Stimulated activated CD4-positive, alpha-beta T cell treated with anti-CD3 and anti-CD28 coated beads, Interleukin-1b, Interleukin-23, amount 100 ng/mL, for 24 hours (primary cell): ENCODE measurements at places on chromosomes 6 and 20.

DNA sequence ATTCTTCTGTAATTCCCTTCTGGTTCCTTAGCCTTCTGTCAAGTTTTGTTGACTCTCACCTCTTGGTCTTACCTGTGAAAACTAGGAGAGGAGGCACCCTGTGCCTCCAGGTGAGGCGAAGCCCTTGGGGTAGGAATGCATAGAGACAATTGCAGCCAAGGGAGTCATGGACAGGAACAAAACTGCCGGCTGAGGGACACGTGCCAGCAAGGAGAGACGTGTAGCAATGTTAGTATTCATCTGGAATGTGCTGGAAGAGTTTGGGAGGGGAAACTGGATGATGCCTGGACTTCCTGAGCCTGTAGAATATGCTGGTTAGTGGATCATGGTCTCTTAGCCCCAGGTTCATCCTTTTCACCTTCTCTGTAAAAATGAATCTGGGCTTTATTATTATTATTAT is 3.9 kb upstream of the TIAM2 start:
- DNase-seq = no peak

GRCh38 chr6:155054491-155055250 is 59.6 kb downstream of the TIAM2 start:
- DNase-seq = no peak

DNA sequence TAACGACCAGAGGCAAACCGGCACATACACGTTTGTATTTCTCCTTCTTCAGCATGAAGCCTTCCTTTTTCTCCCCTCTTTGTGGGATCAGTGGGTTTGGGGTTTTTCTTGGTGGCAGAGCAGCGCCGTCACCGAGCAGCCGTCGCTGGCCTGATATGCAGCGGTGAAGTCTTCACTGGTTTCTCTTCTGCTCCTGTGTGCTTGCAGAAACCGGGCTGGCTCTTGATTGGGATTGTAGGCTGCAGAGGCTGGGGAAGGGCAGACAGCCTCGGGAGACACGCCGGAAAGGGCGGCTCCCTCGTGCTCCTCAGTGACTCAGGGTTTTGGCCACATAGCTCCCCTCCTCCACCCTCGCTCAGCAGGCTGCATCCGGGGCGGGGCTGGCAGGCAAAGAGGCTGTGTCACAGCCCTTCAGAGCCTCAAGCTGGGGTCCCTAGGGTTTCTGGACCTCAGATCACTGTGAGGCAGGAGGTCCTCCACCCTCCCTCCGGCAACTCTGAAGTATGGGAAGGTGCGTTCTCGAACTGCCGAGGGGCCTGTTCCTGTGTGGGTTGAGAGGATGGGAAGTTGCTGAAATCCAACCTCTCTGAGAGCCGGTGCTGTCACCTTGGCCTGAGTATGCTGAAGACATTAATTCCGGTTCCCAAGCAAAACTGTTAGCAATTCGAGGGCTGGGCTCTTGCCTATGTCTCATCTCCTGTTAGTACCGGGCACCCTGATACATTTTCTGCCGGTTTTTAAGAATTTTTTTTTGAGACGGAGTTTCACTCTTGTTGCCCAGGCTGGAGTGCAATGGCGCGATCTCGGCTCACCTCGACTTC is 24.2 kb downstream of the NQO2 start:
- peak; percentile 64 for DNase-seq

GRCh38 chr20:60352596-60352995 is 394.4 kb downstream of the CDH26 start:
- no peak for DNase-seq

- peak; percentile 81 for DNase-seq
Measured at GRCh38 chr6:37516076-37516919, 16.6 kb upstream of the CCDC167 start.

- no peak for DNase-seq
Measured at GRCh38 chr6:121791396-121792315, 356.2 kb downstream of the GJA1 start.

DNA sequence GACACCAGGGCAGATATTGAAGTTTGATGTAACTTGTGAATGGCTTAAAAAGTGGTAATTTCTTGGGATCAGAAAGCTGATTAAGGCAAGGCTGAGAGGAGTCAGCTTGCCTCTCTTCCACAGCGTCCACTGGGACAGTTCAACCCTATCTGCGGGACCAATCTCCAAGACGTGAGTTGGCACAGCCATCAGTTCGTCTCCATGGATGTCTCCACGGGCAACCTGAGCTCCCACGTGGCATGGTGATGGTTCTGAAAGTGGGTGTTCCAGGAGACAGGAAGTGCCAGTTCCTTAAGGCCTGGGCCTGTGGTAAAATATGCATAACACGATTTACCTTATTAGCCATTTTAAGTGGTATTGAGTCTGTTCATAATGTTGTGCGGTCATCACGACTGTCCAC is 67.9 kb upstream of the BHLHE23 start:
- DNase-seq = no peak

- DNase-seq = no peak
Measured at GRCh38 chr6:34566830-34567546, 10.9 kb upstream of the SPDEF start.

GRCh38 chr6:38302081-38302480 is 337.6 kb downstream of the BTBD9 start:
- DNase-seq = no peak

DNA sequence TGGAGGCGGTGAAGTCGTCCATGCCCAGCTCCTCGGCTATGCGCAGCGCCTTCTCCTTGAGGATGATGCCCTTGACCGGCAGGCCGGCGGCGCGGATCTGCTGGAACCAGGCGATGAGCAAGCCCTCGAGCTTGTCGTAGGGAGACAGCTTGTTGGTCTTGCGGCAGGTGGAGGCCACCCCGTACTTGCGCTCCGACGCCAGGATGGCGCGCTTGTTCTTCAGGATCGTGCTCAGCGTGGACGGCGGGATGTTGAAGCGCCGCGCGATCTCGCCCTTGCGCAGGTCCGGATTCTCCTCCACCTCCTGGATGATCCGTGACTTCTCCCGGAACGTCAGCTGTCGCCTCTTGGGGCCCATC is 435 bp downstream of the CENPB start:
- no peak for DNase-seq

GRCh38 chr6:89843070-89843469 is 13.4 kb downstream of the CASP8AP2 start:
- no peak for DNase-seq

DNA sequence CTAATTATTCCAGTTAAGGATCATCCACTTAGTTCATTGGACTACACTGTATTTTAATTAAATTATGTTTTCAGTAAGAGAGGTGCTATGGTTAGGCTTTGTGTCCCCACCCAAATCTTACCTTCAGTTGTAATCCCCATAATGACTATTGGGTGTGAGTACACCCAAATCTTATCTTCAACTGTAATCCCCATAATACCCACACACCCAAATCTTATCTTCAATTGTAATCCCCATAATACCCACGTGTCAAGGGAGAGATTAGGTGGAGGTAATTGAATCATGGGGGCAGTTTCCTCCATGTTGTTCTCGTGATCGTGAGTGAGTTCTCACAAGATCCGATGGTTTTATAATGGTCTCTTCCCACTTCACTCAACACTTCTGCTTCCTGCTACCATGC is 208.0 kb upstream of the PHACTR1 start:
- no peak for DNase-seq

GRCh38 chr6:110430741-110431140 is 15.4 kb upstream of the DDO start:
- no peak for DNase-seq

- no peak for DNase-seq
Measured at GRCh38 chr6:143539734-143540133, 28.2 kb upstream of the FUCA2 start.

DNA sequence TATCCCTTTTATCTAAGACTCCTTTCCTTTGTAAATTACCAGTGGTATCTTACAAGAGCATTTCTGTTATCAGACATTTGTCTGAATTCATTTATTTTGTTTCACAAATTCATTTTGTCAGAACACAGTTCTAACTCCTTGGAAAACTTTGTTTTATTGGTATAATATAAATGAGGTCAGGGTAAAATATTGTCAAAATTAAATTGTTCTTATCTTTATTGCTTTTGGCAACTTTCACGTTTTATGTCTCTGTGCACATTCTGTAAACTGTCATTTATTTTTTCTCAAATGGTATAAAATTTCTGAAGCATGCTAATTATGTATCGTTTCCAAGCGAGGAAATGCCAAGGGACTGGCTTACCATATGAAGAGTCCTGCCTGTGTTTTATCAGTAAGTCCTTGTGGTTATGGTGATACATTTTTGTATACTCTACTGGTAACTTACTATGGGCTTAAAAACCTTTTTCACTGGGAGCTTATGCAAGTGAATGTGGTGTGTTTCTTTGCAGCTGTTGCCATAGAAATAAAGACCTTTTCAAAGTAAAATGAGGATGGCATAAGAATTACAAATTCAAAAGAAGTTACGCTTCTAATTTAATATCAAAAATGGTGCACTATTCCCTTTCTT is 214.2 kb downstream of the COL19A1 start:
- no peak for DNase-seq

GRCh38 chr6:153424719-153425400 is 293.8 kb upstream of the RGS17 start:
- no peak for DNase-seq

DNA sequence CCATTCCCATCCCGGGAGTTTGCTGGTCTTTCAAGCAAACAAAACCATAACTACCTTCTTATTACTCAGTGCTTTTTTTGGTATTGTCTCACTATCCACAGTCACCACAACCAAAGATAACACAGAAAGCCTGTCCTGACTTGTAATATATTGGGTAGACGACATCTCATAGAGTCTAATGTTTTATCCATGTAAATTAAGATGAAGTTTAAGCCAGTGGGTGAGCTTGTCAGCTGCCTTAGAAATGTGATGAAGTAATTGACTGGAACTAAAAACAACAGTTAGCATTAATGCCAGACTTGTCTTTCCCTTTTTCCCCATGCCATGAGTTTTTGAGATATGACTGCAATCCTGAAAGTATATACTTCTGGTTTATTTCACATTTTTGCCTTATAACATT is 282.7 kb upstream of the PRDM1 start:
- DNase-seq = no peak

- no peak for DNase-seq
Measured at GRCh38 chr20:54231036-54231435, 23.1 kb downstream of the PFDN4 start.

DNA sequence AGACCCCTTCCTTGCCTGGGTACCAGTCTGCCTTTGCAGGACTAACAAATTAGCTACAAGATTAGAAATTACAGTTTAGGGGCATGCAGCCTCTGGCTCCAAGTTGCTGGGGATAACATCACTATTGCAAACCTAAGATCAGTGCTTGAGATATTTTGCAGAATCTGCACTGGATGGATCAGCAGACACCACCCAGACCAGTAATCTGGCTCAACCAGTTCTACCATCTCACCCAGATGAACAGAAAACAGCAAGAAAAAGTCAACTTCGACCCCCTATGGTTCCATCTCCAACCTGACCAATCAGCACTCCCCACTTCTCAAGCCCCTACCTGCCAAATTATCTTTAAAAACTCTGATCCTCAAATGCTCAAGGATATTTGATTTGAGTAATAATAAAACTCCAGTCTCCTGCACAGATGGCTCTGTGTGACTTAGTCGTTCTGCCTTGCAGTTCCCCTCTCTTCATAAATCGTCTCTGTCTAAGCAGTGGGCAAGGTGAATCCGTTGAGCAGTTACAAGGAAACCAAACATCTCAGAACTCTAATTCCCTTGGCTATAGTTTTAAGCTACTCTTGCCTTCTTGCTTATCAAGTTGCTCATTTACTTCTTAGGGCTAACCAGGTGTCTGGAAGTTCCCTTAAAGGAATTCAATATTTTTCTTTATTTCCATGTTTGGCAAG is 16.1 kb upstream of the LMBRD1 start:
- DNase-seq = no peak

GRCh38 chr6:16400248-16400760 is 161.9 kb downstream of the GMPR start:
- no peak for DNase-seq

DNA sequence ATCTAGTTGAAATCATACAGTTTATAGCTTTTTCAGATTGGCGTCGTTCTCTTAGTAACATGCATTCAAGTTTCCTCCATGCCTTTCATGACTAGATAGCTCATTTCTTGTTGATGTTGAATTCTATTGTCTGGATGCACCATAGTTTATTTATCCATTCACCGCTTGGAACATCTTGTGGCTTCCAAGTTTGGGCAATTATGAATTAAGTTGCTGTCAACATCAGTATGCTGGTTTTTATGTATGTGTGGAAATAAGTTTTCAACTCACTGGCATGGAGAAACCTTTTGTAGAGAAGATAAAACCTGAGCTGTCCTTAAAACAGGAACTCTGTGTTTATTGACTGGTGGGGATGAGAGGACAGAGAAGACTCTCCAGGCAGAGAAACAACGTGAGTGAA is 248.0 kb downstream of the CDC5L start:
- no peak for DNase-seq

- no peak for DNase-seq
Measured at GRCh38 chr6:93419304-93420162, at the start of gene EPHA7. Gene EPHA7 (minus strand): TSS chr6:93419559. CDS start chr6:93419341, 218 bp downstream.

GRCh38 chr6:117482240-117483003 is at the start of gene DCBLD1:
Gene DCBLD1 (plus strand): TSS chr6:117482674. CDS start chr6:117482782, 108 bp downstream.
- DNase-seq = peak; percentile 49

- no peak for DNase-seq
Measured at GRCh38 chr6:31713991-31714684, 1.0 kb upstream of the LY6G6D start.

DNA sequence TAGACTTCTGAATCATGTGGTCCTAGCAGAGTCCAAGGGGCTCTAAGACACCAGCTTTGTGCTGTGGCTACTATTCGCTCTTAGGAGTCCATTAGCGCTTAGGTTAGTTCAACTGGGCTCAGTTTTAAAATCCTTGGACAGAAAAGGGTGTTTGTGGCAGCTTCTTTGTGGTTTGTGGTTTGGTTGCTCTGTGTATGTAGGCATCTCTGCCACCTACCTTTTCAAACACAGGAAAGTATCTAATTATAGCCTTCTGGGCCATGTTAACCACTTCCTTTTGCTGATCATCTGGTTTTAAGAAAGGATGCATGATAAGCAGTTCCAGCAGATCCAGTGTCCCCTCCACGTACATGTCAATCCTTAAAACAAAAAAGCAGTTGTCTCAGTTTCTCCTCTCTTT is 10.8 kb downstream of the GSTA4 start:
- no peak for DNase-seq

GRCh38 chr6:93120154-93120742 is 299.1 kb downstream of the EPHA7 start:
- DNase-seq = no peak

DNA sequence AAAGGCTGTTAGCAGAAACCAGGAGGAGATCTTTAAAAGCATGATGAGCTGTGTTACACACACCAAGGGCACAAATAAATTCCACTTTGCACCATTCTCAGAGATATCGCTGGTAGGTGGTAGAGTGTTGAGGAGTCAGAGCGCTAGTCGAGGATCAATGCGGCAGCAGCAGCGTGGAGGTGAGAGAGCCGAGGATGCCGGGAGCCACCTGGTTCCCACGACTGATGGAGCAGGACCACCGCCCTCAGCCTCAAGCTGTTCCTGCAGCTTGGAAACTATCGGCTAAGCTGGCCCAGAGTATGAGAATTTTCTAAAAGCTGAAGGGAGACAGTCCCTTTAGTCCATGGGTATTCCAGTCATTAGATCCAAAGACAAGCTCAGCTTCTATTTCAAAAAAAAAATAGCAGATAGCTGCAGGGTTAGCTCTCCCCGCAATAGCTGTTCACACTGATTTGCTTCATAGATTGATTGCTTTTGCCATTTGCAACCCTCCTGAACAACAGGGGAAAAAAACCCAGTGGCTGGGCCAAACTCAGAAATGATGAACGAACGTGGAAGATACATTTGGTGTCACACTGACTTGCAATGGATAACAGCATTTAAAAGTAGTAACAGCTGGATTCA is 106.2 kb downstream of the LCA5 start:
- no peak for DNase-seq
